CD4-positive, CD25-positive, alpha-beta regulatory T cell (primary cell): ENCODE measurements at places on chromosomes 12 and 14. TPM values are rescaled to one million over a fixed set of nuclear protein-coding genes. Genes with fewer than 3 reads are reported as not detected.

The GPRC5D gene
- not detected for total RNA-seq

The AQP5 gene
- total RNA-seq = not detected

The FOXM1 gene
- 3.8 TPM for total RNA-seq

The IAPP gene
- not detected for total RNA-seq

The GDF3 gene
- total RNA-seq = not detected
